ENCODE measurements at places on chromosomes 12 and 14. TPM values are rescaled to one million over a fixed set of nuclear protein-coding genes. Genes with fewer than 3 reads are reported as not detected.

DNA sequence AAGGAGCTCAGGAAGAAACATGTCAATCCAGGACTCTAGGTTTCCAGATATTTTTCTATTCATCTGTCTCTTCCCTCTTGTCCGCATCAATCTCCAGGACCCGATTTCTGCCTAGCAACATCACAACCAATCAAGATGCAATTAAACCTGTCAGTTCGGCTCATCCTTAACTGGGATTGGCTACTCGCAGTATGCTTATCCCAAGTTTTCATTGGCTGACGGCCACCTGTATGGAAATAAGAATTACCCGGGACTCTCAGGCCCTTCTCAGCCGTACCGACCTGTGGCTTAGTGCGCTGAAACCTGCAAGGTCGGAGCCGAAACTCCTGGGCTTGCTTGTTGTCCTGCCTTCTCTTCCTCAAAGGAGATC, 20.4 kb upstream of the ATP5MC2 start:
- DNase-seq = peak; percentile 48
- H3K27ac ChIP-seq = no peak overlapping the region
- no peaks in the 10 kb centered on the region for H3K36me3 ChIP-seq
- H3K4me1 ChIP-seq = peaks cover 8% of the 10 kb centered on the region

DNA sequence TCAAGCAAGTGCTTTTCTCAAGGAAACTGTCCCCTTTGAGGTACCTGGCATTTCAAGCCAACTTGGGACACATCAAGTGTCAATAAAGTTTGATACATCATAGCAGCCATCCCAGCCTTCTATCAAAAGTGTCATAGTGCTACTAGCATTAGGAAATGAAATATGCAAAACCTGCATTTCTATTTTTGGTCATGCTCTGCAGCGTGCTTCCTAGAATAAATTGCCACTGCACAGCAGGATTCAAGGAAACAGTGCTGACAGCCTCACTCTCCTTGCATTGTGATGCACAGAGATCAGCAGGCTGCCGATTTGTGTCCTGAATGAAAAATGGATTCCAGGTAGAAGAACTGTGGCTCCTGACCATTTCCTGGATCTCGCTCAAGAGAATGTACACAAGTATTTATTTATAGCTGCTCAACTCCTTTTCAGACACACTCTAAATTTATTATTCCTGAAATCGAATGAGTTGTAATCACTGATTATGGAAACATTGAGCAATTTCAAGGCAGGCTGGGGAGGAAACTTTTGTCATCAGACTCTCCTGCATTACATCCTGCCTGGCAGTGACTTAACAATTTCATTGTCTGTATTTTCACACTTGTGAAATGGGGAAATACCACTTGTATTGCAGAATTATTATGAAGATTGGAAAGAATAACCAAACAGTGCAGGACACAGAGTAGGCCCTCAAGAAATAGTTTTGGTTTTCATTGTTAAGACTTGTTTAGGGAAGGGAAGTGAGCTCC, 120.9 kb downstream of the SLC38A6 start:
- H3K27me3 ChIP-seq = no peaks in the 10 kb centered on the region
- H3K27ac ChIP-seq = peak overlapping the region; percentile 97
- no peak overlapping the region for H3K4me3 ChIP-seq
- peak; percentile 37 for DNase-seq
- peaks cover 41% of the 10 kb centered on the region for H3K4me1 ChIP-seq
- no peaks in the 10 kb centered on the region for H3K36me3 ChIP-seq

- H3K4me3 ChIP-seq = no peak overlapping the region
- DNase-seq = peak; percentile 72
- H3K36me3 ChIP-seq = no peaks in the 10 kb centered on the region
- peak overlapping the region; percentile 88 for H3K27ac ChIP-seq
- H3K4me1 ChIP-seq = peaks cover 23% of the 10 kb centered on the region
Observed at GRCh38 chr14:61547186-61548069, 147.9 kb upstream of the HIF1A start.

DNA sequence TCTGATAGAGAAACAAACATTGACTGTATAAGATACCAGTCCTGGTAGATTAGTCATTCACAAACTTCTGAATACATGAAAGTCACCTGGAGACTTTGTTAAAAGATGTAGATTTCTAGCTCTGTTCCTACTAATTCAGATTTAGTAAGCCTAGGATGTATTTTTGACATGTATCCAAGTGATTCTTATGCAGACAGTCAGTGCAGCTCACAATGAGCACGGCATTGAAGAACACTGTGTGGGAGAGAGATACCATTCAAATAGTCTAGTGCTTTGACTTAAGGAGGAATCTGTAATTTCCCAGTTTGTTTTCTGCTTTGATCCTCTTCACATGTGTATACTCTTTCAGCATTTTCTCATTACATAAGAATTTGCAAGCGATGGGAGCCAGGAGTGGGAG, 68.7 kb upstream of the STXBP6 start:
- H3K36me3 ChIP-seq = no peaks in the 10 kb centered on the region
- no peaks in the 10 kb centered on the region for H3K4me1 ChIP-seq
- DNase-seq = no peak
- no peak overlapping the region for H3K4me3 ChIP-seq
- no peaks in the 10 kb centered on the region for H3K27me3 ChIP-seq
- H3K27ac ChIP-seq = no peak overlapping the region

DNA sequence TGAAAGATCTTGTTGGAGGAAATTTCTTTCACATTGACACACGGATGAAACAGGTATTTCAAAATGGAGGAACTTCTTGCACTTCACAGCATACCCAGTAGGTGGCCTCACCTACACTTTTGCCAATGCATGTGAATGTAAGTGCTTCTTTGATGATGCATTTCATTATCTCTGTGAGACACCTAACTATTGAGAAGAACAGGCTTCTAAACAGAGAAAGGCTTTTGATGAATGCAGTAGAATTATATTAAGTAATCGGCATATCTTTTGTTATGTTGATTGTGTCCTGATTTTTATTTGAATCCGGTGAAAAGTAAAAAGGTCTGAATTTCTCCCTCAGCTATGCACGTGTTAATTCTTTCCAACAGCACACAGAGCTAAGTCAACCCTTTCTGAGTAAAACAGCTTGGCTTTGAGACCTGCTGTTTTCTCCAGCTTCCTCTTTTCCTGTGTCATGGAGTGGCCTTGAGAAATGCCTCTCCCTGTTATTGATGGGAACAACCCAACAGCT, 399.0 kb downstream of the NAV3 start:
- H3K27ac ChIP-seq = no peak overlapping the region
- DNase-seq = peak; percentile 12
- H3K36me3 ChIP-seq = no peaks in the 10 kb centered on the region
- H3K27me3 ChIP-seq = no peaks in the 10 kb centered on the region

DNA sequence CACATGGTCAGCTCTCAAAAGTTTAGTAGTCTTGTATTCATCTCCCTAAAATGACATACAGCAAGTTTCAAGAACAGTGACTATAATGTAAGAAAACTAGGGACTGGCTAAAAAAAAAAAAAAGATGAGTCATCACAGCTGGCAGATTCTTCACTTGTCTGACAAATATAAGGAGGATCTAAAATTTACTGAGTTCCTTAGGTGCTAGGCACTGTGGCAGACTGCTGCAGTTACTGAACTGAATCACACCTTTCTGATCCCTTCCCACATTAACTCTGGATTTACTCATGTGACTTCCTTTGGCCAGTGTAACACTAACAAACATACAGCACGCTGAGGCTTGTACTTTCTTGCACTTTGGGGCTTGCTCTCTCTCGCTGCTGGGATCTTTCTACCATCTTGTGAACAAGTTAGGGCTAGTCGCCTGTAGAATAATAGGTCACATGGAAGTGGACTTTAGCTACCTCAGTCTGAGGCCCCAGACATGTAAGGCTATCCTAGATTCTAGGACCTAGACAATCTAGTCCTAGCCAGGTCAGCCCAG, 32.1 kb downstream of the BAZ1A start:
- DNase-seq = peak; percentile 42
- no peaks in the 10 kb centered on the region for H3K27me3 ChIP-seq
- H3K4me1 ChIP-seq = peaks cover 10% of the 10 kb centered on the region
- peak overlapping the region; percentile 24 for H3K27ac ChIP-seq

- peaks cover 39% of the 10 kb centered on the region for H3K36me3 ChIP-seq
- peaks cover 3% of the 10 kb centered on the region for H3K27me3 ChIP-seq
- H3K27ac ChIP-seq = no peak overlapping the region
Observed at GRCh38 chr12:57236925-57237595, 7.5 kb downstream of the SHMT2 start.

- H3K36me3 ChIP-seq = no peaks in the 10 kb centered on the region
- no peak overlapping the region for H3K4me3 ChIP-seq
- H3K27ac ChIP-seq = no peak overlapping the region
- no peak for DNase-seq
- H3K27me3 ChIP-seq = no peaks in the 10 kb centered on the region
Observed at GRCh38 chr14:33386781-33387180, 448.1 kb downstream of the NPAS3 start.

DNA sequence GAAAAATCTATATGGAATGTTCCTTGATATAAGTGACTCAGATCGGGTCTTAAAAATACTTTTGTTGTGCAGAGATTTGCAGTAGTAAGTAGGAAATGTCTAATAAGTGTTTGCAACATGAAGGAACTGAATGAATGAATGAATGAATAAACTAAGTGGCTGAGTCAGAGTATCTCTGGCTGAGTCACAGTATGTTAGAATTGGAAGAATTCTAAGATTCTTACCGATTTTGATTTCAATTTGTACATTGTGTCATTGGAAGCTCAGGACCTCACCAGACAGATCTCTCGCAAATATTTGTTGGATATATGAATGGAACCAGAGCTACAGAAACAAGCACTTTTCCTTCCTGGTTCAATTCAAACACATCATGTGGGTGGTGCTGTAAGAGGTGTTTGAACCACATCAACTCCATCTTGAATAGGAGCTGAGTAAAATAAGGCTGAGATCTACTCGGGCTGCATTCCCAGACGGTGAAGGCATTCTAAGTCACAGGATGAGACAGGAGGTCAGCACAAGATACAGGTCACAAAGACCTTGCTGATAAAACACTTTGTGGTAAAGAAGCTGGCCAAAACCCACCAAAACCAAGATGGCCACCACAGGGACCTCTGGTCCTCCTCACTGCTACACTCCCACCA, 123.9 kb upstream of the FOXN3 start:
- H3K36me3 ChIP-seq = no peaks in the 10 kb centered on the region
- no peaks in the 10 kb centered on the region for H3K27me3 ChIP-seq
- peak; percentile 87 for DNase-seq
- H3K27ac ChIP-seq = peak overlapping the region; percentile 95
- H3K4me1 ChIP-seq = peaks cover 45% of the 10 kb centered on the region

DNA sequence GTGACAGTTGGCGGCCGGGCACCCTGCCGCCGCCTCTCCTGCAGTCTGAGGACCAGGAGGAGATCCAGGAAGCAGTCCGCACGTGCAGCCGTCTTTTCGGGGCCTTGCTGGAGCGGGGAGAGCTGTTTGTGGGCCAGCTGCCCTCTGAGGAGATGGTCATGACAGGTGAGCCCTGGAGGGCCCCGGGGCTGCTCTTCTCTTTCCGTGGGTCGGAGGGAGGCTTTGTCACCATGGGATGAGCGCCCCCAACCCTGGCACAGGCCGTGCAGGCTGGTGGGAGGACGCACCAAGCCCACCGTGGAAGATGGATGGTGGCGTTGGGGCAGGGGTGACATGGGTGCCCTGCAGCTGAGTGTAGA, 532 bp downstream of the NOC4L start:
- peaks cover 18% of the 10 kb centered on the region for H3K4me1 ChIP-seq
- H3K4me3 ChIP-seq = peak overlapping the region; percentile 96
- H3K36me3 ChIP-seq = peaks cover 51% of the 10 kb centered on the region
- no peaks in the 10 kb centered on the region for H3K27me3 ChIP-seq
- H3K27ac ChIP-seq = peak overlapping the region; percentile 76

OR6C74 gene
- not detected for total RNA-seq

OR4E2 gene
- total RNA-seq = not detected

GRCh38 chr14:56276108-56276507, 157.9 kb downstream of the PELI2 start:
- no peak overlapping the region for H3K27ac ChIP-seq
- peaks cover 28% of the 10 kb centered on the region for H3K4me1 ChIP-seq
- no peak for DNase-seq
- no peaks in the 10 kb centered on the region for H3K27me3 ChIP-seq
- H3K4me3 ChIP-seq = no peak overlapping the region

GRCh38 chr12:14264316-14264715, 101.2 kb upstream of the ATF7IP start:
- DNase-seq = no peak
- H3K4me3 ChIP-seq = no peak overlapping the region
- H3K27ac ChIP-seq = no peak overlapping the region
- H3K27me3 ChIP-seq = no peaks in the 10 kb centered on the region
- H3K36me3 ChIP-seq = no peaks in the 10 kb centered on the region

DNA sequence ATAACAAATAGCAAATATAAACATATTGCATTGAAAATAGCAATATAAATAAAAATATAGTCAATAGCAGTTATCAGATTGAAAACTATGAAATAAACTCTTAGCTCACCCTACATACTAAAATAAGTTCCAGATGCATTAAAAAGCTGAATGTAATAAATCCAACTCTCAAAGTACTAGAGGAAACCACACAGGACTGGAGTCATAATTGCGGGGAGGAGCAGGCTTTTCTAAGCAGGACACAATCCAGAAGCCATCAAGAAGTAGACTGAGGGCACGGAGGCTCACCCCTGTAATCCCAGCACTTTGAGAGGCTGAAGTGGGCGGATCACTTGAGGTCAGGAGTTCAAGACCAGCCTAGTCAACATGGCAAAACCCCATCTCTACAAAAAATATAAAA, 22.2 kb downstream of the GSC start:
- H3K27me3 ChIP-seq = no peaks in the 10 kb centered on the region
- H3K36me3 ChIP-seq = no peaks in the 10 kb centered on the region
- H3K4me3 ChIP-seq = no peak overlapping the region

- H3K36me3 ChIP-seq = no peaks in the 10 kb centered on the region
- peak; percentile 46 for DNase-seq
- no peak overlapping the region for H3K4me3 ChIP-seq
- no peaks in the 10 kb centered on the region for H3K27me3 ChIP-seq
- no peak overlapping the region for H3K27ac ChIP-seq
Observed at GRCh38 chr12:127162902-127163301, 1104.1 kb upstream of the TMEM132C start.

MGAT4C gene
- total RNA-seq = not detected

Data from SJSA1 (cell line).